ENCODE measurements at places on chromosomes 5 and 9. TPM values are rescaled to one million over a fixed set of nuclear protein-coding genes. Genes with fewer than 3 reads are reported as not detected.
A peak's percentile ranks its signal among the peaks of the same experiment; 100 is the strongest.

GRCh38 chr5:175772747-175773533, 98.4 kb upstream of the CPLX2 start:
- no peak for DNase-seq

- DNase-seq = no peak
Measured at GRCh38 chr9:114641967-114642366, 15.6 kb downstream of the TEX53 start.

DNA sequence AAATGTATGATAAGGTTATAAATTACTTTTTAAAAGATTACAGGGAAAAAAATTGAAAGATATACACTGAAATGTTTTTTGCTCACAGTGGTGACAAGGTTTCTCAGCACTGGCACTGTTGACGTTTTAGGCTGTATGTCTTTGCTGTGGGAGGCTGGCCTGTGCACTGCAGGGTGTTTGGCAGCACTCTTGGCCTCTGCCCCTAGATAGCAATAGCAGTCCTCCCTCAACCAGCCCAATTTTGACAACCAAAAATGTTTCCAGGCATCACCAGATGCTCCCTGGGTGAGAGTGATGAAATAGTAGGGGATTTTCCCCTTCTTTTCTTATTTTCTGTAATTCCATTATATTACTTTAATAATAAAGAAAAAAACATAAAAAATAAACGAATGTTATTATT, 3.3 kb downstream of the CD274 start:
- DNase-seq = no peak

DNA sequence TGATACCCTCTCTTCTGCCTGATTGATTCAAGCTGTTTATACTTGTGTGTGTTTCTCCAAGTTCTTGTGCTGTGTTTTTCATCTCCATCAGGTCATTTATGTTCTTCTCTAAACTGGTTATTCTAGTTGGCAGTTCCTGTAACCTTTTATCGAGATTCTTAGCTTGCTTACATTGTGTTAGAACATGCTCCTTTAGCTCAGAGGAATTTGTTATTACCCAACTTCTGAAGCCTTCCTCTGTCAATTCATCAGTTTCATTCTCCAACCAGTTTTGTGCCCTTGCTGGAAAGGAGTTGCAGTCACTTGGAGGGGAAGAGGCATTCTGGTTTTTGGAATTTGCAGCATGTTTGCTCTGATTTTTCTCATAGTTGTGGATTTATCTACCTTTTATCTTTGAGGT, 126.2 kb upstream of the FTMT start:
- no peak for DNase-seq

The TAF11L11 gene
- not detected for total RNA-seq

The HRH2 gene
- total RNA-seq = 0.47 TPM

DNA sequence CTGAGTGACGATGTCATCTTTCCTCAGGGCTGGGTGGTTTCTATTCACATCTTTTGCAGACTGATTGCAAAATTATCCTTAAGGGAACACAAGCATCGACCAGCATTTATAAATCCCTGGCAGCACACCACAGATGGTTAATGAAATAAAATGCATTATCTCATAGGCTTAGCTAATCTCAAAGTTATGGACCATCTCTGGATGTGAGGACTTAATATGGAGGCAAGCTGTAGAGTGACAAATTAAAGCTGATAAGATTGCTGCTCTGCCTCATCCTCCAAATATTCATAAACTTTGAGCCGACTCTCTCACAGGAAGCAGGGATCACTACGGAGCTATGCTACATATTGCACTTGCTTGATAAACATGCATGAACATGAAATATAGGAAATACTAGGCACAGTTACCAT, 663.2 kb upstream of the RGMB start:
- DNase-seq = no peak

DNA sequence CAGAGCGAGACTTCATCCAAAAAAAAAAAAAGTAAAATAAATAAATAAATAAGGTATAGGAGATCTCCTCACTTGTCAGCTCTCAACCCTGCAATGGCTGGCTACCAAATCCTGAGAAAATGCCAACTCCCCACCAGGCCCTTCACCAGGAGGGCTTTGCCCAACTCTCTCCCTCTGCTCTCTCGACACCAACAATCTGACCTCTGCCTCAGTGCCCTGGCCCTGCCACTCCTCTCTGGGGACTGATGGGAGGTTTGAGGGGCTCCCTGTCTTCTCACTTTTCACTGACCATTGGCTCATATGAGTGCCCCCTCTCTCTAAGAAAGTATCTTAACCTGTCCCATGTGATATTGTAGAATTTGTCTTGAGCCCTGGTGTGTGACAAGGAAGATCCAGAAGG, 52.6 kb upstream of the SH3PXD2B start:
- peak; percentile 7 for DNase-seq

DNA sequence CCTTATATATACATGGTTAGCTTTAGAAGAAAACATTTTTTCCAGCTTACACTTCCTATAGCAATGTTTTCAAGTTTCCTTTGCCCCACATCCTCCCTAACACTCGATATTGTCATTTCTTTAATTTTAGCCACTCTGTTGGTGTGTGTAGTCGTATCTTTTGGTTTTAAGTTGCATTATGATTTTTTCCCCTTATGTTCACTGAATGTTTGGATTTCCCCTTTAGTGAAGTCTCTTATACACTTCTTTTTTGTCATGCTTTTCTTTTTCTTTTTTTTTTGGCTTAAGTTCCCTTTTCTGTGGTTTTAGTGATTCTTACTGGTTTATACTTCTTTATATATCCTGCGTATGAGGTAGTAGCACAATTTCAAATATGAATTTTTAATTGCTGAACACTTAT, 58.8 kb downstream of the KDM4C start:
- no peak for DNase-seq

DNA sequence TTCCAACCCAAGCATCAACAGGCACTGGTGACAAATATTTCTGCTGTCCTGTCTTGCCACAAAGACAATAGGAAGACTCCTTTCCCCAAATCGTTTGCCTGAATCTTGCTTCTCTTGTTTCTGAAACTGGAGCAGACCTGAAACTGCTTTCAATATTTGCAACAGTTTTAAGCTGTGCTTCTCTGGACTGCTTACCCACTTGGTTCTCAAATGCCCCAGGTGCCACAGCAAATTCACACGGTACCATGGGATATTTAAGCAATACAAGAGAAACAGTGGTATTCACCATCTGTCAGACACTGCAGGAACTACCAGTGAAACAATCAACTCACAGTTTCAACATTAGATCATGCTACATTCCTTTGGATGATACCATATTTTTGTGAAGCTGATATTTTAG, 309.4 kb downstream of the PARP8 start:
- DNase-seq = no peak

Measured in testis (tissue), 5 donors.